Cardiac muscle cell (in vitro differentiated cells and primary cell): ENCODE measurements at places on chromosomes 7 and 10. TPM values are rescaled to one million over a fixed set of nuclear protein-coding genes. Genes with fewer than 3 reads are reported as not detected.
A peak's percentile ranks its signal among the peaks of the same experiment; 100 is the strongest.

DNA sequence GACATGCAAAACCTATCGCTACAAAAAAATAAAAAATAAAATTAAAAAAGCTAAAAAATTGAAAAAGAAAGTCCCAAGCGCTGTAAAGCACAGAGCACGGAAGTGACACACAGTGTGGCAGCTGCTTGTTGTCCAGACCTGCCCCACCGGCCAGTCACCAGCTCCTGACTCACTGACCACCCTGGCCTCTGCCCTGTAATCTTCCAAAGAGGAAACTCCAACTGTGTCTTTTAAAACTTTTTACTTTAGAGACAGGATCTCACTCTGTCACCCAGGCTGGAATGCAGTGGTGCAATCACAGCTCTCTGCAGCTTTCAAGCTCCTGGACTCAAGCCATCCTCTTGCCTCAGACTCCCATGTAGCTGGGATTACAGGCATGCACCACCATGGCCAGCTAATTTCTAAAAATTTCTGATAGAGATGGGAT is 23.6 kb downstream of the GNA12 start:
- peak; percentile 97 for DNase-seq

GRCh38 chr7:133563251-133563650 is 310.4 kb downstream of the EXOC4 start:
- no peak for DNase-seq

GRCh38 chr10:60338786-60339185 is 50.9 kb downstream of the ANK3 start:
- DNase-seq: no peak

Gene NEUROG3
- total RNA-seq: not detected in 2 replicates

Gene MOGAT3
- not detected in 2 replicates for total RNA-seq

- DNase-seq: no peak
These were observed 3.0 kb upstream of the NCAPG2 start for GRCh38 chr7:158707610-158708009.
